NCI-H748 treated with DMSO at 0.1 percent for 48 hours (cell line): ENCODE measurements at places on chromosomes 6 and 20.

- DNase-seq, result peak; percentile 15
These were observed 147.5 kb downstream of the FLRT3 start for GRCh38 chr20:14189794-14190402.

- no peak for DNase-seq
These were observed 343.6 kb downstream of the FRK start for GRCh38 chr6:115717062-115717461.

DNA sequence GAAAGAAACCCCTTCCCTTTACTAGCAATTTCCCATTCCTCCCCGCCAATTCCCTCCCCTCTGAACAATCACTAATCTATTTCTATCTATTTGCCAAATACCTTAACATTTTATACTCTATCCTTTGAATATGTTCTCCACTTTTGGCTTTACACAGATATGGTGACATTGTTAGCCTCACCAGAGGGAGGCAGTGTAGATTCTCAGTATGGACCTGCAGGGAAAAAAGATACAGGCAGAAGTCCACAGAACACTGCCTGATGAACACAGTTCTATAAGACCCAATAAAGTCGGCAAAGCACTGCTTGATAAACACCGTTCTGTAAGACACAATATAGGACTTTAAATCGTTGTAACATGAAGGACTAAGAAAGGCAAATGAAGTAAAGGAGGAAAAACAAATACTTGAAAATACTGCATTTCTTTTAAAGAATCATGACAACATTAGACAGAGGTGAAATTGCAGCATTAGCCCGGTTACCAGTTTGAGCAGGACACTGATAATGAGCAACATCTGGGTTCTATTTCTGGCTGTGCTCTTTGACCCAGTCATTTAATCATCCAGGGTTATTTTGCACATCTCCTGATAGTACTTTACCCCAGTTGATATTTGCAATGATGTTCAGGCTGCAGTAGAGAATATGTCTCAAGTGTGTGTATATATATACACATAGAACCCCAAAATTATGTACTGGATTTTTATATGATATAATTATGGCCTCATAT is 296.8 kb downstream of the UTRN start:
- peak; percentile 49 for DNase-seq

DNA sequence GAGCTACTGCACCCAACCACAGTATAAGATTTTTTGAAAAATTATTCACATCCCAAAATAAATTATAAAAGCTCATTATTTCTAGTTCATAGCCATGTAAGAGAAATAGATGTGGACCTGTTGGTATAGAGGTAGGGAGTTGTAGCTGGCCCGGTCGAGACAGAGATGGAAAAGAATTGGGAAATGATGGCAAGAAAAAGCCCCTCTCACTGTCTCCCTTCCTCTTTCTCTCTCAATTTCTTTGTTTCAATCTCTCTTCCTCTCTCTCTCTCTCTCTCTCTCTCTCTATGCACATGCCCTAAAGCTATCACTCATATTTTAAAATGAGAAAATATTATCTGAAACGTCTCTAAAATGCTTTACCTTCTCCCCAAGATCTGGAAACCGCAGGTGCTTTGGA is 80.7 kb upstream of the CD83 start:
- no peak for DNase-seq

GRCh38 chr20:24040896-24041459 is 52.4 kb upstream of the GGTLC1 start:
- no peak for DNase-seq

GRCh38 chr6:15429141-15430110 is 183.6 kb downstream of the JARID2 start:
- no peak for DNase-seq

GRCh38 chr20:36827541-36828279 is 48.2 kb upstream of the TLDC2 start:
- DNase-seq, result no peak

GRCh38 chr20:9565910-9566550 is 51.6 kb downstream of the LAMP5 start:
- no peak for DNase-seq

- DNase-seq, result no peak
These were observed 614.5 kb downstream of the PHF3 start for GRCh38 chr6:64250126-64250525.

- DNase-seq, result no peak
These were observed 7.8 kb upstream of the DUSP22 start for GRCh38 chr6:284486-284885.
